ENCODE measurements at places on chromosomes 5 and 9.

- DNase-seq, result no peak
Observed at GRCh38 chr9:108640230-108640629, 215.6 kb downstream of the ACTL7B start.

GRCh38 chr9:16333691-16334090 lies 536.8 kb downstream of the BNC2 start:
- no peak for DNase-seq

- DNase-seq, result no peak
Observed at GRCh38 chr5:96004087-96004486, 42.4 kb upstream of the ELL2 start.

- DNase-seq, result no peak
Observed at GRCh38 chr5:149675610-149676201, 54.4 kb upstream of the PPARGC1B start.

DNA sequence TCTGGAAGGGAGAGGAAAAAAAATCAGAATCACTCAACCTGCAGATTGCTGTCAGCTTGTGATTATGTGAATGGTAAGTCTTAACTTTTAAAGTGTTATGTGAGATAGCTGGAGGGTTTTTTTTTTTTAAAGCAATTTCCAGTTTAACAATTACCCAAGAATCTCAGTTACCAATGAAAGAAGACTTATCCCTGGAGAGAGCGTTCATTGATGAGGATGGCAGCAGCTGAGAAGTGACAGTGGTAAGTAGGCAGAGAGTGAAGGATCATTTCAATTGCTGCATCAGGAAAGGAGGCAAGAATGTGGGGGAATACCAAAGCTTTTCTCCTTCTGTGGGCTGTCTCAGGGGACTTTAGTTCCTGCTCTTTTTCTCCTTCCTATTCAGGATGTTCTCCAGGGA lies 370.2 kb upstream of the C9orf72 start:
- DNase-seq, result no peak

- no peak for DNase-seq
Observed at GRCh38 chr9:4021621-4022213, 278.2 kb downstream of the GLIS3 start.

GRCh38 chr5:168939156-168939800 lies 360.1 kb upstream of the PANK3 start:
- DNase-seq, result no peak

GRCh38 chr5:58019614-58020013 lies 440.3 kb downstream of the PLK2 start:
- no peak for DNase-seq

GRCh38 chr9:107484117-107484723 lies 5.3 kb downstream of the KLF4 start:
- DNase-seq, result no peak

DNA sequence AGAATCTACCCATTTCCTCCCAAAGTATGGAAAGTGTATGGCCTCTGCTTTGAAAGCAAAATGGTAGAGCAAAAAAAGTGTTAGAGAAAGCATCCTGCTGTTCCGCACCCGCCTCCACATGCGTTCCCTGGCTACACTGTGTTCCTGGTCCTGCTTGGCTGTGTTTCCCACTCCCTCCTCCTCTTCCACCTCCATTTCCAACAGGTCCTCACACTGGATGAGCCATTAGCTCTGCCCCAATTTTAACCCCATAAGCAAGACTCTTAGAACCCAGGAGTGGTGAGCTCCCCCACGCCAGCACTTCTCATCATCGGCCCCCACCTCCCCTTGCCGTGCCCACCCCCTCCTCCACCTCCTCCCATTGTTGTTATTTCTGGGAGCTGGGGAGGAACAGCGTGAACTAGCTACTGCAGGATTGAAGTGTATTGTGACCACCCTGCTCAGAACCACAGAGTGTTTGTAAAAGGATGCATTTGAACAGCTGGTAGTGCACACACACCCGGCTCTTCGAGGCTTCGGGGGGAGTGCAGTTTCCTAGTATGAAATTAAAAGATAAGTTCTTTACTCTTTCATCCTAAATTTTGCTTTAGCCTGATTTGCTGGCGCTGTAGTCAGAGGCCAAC lies 120.0 kb downstream of the PDZD2 start:
- DNase-seq, result no peak

- no peak for DNase-seq
Observed at GRCh38 chr9:128920381-128921058, at the start of gene PHYHD1. TSS of gene PHYHD1 (plus strand) at chr9:128920982. CDS start at chr9:128922324, 1,342 bp downstream.

DNA sequence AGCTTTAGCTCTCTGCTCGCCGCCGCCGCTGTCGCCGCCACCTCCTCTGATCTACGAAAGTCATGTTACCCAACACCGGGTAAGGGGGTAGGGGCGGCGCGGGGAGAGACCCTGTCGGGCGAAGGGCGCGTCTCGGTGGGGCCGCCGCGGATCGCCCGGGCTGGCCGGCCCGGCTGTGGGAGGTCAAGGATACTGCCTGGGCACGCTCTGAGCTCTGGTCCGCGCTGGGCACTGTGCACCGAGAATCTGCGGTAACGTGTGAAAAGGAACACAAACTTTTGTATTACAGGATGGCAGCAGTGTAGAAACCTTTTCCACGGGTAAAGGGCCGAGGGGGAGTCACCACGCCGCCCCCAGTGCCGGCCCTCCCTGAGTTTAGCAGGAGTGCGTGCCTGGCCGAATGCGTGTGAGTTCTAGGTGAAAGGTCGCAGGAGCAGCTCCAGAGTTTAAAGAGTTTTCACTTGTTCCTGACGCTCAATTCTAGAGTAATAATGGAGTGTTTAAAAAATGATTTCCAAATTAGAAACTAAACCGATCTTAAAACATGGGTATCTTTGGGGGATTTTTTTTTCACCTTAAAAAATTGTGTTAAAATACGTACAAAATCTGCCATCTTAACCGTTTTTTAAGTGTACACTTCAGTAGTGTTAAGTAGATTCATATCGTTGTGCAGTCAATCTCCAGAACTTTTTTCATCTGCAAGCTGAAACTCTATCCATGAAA lies at the start of gene HSDL2:
HSDL2 (plus strand) TSS at position 7 of the 723 bp plus-strand sequence; CDS start at position 63, 56 bp downstream.
- DNase-seq, result no peak

DNA sequence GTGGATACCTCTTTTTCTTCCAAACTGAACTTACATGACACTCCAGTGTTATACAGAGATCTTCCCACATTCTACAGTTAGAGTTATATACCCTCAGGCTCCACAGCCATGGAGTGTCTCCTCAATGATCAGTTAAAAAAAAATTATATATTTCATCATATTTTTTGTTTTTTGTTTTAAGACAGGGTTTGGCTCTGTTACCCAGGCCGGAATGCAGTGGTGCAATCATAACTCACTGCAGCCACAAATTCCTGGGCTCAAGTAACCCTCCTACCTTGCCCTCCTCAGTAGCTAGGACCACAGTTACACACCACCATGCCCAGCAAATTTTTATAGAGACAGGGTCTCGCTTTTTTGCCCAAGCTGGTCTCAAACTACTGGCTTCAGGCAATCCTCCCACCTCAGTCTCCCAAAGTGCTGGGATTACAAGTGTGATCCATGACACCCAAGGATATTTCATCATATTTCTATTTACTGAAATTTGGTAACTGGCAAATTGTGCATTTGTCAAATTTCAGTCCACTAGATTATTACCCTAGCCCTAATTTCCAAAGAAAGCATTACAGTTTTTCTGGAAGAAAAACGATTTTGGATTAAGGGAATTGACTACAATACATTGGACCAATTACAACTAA lies 18.1 kb upstream of the SCAI start:
- DNase-seq, result no peak

GRCh38 chr5:171893290-171893886 lies 107.8 kb downstream of the SMIM23 start:
- DNase-seq, result no peak

DNA sequence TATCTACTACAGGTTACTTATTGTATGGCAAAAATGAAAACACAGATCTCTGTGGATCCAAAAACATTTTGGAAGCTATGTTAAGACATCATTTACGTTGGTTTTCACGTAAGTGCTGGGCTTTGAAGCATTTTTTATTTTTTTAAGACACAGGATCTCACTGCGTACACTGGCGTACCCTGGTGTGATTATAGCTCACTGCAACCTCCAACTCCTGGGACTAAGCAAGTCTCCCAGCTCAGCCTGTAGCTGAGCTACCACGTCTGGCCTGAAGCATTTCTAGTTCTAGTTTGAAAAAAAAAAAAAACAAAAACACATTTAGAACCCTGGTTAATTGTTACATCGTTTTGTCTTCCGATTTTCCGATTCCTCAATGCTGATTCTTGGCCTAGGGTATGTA lies 131.3 kb downstream of the AOPEP start:
- no peak for DNase-seq

DNA sequence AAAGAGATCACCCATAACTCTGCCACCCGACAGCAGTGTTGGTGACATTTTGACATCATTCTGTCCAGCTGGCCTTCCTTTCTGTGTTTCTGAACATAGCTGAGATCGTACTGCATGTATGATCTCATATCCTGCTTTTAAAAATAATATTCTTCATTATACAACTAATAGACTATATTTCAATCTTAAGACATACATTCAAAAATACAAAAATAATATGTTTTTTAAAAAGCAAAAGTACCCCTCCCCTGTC lies 47.7 kb upstream of the RPL26L1 start:
- DNase-seq, result no peak

- DNase-seq, result no peak
Observed at GRCh38 chr5:65292196-65292595, 189.5 kb downstream of the ADAMTS6 start.

- no peak for DNase-seq
Observed at GRCh38 chr9:16960084-16960483, 89.6 kb upstream of the BNC2 start.

GRCh38 chr5:175517824-175518450 lies 39.6 kb downstream of the SFXN1 start:
- peak; percentile 71 for DNase-seq

GRCh38 chr5:132813599-132814502 lies 749 bp downstream of the SOWAHA start:
- no peak for DNase-seq

GRCh38 chr5:132480042-132480441 lies 10.5 kb downstream of the IRF1 start:
- no peak for DNase-seq

DNA sequence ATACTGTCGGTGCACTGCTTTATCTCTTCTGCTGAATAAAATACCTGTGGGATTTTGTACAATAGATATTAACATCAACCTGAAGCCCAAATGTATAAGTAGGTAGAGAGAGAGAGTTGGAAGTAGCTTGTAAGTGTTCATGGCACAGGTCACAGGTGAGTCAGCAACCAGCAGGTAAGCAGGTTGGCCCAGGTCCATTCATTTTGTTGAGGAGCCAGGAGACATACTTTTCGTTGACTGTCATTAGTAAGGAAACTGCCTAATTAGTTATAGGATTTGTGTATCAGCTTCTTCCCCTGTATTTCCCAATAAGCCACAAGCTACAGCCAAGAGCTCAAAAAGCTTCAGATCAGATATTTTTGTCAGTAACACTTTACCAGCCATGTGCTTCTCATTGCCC lies 650.8 kb downstream of the IRX1 start:
- DNase-seq, result no peak

GRCh38 chr5:139984816-139985215 lies 58.3 kb downstream of the NRG2 start:
- no peak for DNase-seq

GRCh38 chr5:171841984-171842776 lies 56.6 kb downstream of the SMIM23 start:
- no peak for DNase-seq

DNA sequence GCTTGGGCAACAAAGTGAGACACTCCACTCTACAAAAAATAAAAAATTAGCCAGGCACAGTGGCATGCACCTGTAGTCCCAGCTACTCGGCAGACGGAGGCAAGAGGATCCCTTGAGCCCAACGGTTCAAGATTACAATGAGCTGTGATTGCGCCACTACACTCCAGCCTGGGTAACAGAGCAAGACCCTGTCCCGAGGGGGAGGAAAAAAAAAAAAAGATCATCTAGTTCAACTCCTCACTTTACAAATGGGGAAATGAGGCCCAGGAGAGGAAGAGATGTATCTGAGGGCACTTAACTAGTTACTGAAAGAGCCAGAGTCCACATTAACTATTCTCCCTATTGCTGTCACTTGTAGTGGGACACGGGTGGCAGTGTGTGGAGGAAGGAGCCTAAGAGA lies 13.8 kb downstream of the PDCL start:
- DNase-seq, result no peak

DNA sequence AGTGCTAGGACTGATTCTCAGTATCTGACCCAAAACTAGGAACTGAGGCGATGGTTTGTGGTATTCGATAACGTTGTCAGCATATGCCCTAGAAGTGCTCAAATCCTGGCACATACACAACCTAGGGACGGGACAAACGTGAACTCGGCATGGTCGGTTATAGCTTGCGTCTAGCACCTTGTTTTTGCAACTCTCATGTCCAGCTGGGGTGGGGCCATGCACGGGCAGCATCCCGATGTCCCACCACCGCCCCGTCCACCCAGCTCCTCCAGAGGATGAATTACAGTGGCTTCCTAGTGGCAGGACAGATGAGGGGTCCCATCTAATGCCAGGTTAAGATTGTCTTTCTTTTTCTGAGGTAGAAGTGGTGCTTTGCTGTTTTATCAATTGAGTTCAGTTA lies 31.6 kb downstream of the PROP1 start:
- no peak for DNase-seq

DNA sequence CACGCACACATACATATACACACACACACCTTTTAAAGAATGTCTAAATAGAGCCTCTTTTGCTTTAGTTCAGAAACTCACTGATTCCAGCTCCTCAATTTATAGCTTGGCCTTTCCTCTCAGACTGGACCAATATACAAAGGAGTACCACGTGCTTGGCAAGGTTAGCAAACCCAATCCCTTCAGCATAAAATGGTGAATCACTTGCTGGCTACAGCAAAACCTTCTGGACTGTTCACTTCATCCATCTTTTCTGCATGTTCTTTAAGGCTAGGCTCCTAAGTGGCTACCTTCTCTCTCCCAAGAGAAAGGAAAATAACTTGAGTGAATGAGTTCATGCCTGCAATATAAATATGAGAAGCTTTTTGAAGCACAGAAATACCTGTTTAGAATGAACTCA lies 109.7 kb downstream of the LPAR1 start:
- DNase-seq, result no peak

DNA sequence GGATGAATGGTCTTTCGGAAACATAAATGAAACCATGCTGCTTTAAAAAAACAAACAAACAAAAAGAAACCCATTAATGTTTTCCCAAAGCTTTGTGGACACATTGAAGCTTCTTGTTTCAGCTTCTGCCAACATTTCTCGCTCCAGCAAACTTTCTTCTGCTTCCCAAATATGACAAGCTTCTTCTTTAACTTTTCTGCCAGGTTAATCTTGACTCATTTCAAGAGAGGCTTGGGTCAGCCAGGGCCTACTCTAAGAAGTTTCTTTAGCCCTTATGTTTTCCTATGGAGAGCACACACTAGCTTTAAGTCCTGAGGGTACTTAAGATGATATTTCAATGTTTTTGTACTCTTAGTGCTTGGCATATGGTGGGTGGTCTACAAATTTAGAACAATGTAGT lies 6.1 kb downstream of the ANXA1 start:
- DNase-seq, result no peak

DNA sequence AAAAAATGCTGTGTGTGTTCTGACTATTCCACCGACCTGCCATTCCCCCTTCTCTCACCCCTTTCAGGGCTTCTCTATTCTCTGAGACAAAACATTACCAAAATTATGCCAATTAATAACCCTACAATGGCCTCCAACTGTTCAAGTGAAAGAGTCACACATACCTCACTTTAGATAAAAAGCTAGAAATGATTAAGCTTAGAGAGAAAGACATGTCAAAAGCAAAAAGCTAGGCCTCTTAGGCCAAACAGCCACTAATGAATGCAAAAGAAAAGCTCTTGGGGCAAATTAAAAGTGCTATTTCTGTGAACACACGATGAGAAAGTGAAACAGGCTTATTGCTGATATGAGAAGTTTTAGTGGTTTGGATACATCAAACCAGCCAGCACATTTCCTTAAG lies 279.6 kb upstream of the GRAMD2B start:
- DNase-seq, result no peak

Data from stimulated activated CD4-positive, alpha-beta T cell treated with anti-CD3 and anti-CD28 coated beads, Interleukin-2, amount 100 ng/mL, for 48 hours (primary cell).